ENCODE measurements at places on chromosomes 2 and 18.

GRCh38 chr2:64609227-64609941 is 44.3 kb downstream of the SERTAD2 start:
- peak; percentile 77 for DNase-seq

GRCh38 chr2:67259556-67260342 is 137.4 kb upstream of the ETAA1 start:
- no peak for DNase-seq

- no peak for DNase-seq
These were observed 256.0 kb downstream of the CDH20 start for GRCh38 chr18:61589053-61589723.

- no peak for DNase-seq
These were observed 23.0 kb downstream of the TCF7L1 start for GRCh38 chr2:85156153-85156552.

DNA sequence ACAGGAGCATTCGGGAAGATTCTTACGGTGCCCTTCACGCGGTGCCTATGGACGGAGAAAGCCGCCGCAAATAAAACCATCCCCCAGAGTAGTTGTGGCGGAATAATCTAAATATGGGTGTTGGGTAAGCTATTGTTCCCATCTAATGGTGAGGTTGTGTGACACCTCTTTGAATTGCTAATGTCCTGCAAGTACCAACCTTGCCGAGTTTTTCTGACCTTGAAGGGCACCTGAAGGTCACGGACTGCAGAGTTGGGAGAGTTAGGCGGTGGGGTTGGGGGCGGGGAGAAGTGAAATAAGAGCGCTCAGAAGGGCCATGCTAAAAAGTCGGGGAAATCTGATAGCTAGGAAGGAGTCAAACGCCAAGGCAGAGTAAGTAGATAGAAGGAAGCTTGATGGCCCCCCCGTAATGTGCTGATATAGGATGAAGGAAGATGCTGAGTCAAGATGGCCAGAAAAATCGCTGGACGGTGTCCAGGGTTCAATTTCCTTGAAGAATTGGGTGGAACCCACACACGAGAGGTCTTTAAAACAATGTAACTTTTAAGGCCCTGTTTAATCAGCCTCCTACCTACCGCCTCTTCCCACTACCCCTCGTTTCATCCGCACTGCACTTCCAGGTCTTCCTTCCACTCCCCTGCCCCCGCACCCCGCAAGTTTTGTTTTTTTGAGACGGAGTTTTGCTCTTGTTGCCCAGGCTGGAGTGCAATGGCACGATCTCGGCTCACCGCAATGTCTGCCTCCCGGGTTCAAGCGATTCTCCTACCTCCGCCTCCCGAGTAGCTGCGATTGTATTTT is 600 bp downstream of the KATNAL2 start:
- DNase-seq: no peak

GRCh38 chr2:187962538-187962937 is 329.1 kb upstream of the GULP1 start:
- no peak for DNase-seq

GRCh38 chr2:187581125-187581896 is 27.1 kb upstream of the TFPI start:
- no peak for DNase-seq

GRCh38 chr2:98191883-98192282 is 104.9 kb downstream of the VWA3B start:
- DNase-seq: no peak

- no peak for DNase-seq
These were observed 151.6 kb downstream of the MREG start for GRCh38 chr2:215861607-215862350.

- no peak for DNase-seq
These were observed 41.1 kb downstream of the SP140 start for GRCh38 chr2:230266638-230267037.

- DNase-seq: no peak
These were observed 5.5 kb upstream of the SMARCAL1 start for GRCh38 chr2:216406826-216407225.

- DNase-seq: no peak
These were observed 116.0 kb downstream of the LTBP1 start for GRCh38 chr2:33062665-33063250.
